ENCODE measurements at places on chromosomes 6 and 20.

DNA sequence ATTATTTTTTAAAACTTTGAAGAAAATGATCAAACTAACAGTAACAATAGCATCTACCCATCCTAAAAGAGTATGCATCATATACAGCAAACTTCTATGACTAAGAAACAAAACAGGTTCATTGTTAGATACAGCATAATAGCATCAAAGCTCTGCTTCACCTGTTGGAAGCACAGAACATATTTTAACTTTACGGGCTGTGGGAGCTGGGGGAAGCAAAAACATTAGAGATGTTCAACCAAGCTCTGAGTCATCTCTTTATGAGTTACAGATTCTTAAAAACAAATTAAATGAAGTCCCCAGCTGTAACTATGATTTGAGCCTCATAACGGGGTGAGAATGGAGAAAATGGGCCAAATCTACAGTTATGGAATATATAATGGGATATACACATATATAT, 63.4 kb downstream of the SYNE1 start:
- DNase-seq, result no peak

GRCh38 chr6:111091987-111092386, 4.7 kb downstream of the SLC16A10 start:
- no peak for DNase-seq

GRCh38 chr6:31083742-31084354, 28.5 kb downstream of the C6orf15 start:
- DNase-seq, result peak; percentile 54

- DNase-seq, result no peak
Observed at GRCh38 chr20:4546786-4547185, 174.9 kb upstream of the PRND start.

- DNase-seq, result no peak
Observed at GRCh38 chr6:119278625-119279024, 70.9 kb downstream of the MAN1A1 start.

- no peak for DNase-seq
Observed at GRCh38 chr6:36127462-36128016, 2.8 kb upstream of the MAPK13 start.

DNA sequence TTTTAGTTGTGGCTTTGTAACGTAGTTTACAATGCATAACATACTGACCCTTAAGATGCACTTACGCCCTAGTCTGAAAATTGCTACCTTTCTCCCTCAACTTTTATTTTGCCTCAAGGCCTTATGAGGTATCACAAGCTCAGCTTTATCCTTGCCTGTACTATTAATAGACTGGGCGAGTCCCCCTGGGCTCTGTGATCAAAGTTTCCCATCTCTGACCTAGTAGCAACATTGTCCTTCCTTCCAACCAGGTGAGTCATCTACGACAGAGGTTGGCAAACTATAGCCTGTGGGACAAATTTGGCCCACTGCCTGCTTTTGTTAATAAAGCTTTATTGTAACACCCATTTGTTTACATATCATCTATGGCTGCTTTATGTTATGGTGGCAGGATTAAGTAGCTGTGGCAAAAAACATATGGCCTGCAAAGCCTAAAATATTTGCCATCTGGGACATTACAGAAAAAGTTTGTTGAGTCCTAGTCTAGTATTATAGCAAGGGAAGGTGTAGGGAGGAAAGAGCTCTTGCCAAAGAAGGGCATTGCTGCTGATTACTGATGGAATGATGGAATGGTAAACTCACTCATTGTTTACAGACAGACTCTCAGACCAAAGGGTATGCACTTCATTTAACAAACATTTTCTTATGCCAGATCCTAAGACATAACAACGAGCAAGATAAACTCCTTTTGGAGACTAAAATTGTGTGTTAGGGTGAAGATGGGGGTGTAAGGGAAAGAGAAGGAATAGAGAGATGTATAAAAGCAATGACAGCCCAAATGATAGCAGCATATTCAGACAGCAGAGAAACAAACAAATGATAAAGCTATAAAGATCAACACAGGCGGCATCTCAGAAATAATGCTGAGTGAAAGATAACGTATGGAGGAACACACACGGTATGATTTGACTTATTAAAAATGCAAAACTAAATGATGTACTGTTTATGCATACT, 74.2 kb downstream of the SLC22A23 start:
- no peak for DNase-seq

Data from CD4-positive, alpha-beta T cell treated with Interleukin-6 for 4 hours (primary cell).